Activated naive CD4-positive, alpha-beta T cell treated with anti-CD3 and anti-CD28 coated beads for 36 hours (primary cell): ENCODE measurements at places on chromosomes 16 and 17. TPM values are rescaled to one million over a fixed set of nuclear protein-coding genes. Genes with fewer than 3 reads are reported as not detected.

TBC1D3I gene
- total RNA-seq, result not detected

DNA sequence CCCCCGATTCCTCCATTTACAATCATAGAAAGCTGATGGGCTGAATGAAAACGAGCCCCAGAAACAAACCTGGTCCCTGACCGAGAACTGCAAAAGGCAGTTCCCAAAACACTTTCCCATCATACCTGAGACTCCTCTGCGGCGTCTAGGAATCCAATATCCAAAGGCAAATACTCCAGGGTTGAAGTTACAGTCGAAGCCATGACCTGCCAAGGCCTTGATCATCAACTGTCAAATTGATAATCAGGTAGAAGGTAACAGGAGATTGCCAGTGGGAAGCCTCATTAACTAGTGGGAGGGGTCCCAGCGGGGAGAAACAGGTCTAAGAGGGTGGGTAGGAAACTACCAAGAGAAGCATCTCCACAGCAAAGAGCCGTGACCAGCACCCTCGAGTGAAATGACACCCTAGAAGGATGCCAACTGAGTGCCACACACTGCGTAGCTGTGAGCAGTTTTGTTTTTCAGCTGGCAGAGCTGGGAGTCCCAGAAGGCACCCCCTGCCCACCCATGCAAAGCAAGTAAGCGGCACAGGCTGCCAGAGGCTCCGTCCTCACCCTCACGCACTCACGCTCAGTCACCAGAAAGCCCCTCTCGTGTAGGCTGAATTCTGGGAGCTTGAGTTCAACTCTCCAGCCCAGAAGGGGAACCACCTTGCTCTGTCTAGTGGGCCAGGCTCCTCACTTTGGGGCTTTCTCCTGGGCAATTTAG is 146.1 kb downstream of the GAS7 start:
- no peak for DNase-seq
- no peak overlapping the region for H3K27ac ChIP-seq
- H3K4me1 ChIP-seq, result no peaks in the 10 kb centered on the region
- H3K27me3 ChIP-seq, result no peaks in the 10 kb centered on the region

DNA sequence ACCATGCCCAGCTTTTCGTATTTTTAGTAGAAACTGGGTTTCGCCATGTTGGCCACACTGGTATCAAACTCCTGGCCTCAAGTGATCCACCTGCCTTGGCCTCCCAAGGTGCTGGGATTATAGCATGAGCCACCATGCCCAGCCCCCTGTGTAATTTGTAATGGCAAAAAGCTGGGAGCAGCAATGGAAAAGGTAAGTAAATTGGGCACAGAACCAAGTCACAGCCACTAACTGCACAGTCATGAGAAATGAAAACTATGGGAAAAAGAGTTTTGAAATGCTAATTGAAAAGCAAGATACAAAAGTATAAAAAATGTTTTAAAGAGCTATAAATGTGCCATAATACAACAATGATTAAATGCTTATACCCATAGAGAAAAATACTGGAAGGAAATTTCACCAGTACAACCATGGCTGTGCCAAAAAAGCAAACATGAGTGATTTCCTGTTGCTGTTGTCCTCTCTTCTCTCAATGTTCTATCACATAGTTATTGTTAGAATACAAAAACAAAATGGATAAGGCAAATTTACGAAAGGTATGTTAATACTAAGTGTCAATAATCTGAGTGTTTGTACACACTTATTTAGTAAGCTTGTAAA is 6.2 kb downstream of the NTAN1 start:
- H3K27ac ChIP-seq, result no peak overlapping the region
- H3K4me1 ChIP-seq, result peaks cover 14% of the 10 kb centered on the region
- no peak for DNase-seq
- no peaks in the 10 kb centered on the region for H3K27me3 ChIP-seq

YPEL3 gene
- total RNA-seq, result 27.3 TPM

BCL6B gene
- total RNA-seq, result 0.74 TPM

GRCh38 chr16:70804153-70804733 is 3.3 kb upstream of the VAC14 start:
- DNase-seq, result no peak
- no peak overlapping the region for H3K27ac ChIP-seq
- H3K27me3 ChIP-seq, result peaks cover 4% of the 10 kb centered on the region
- H3K4me1 ChIP-seq, result peaks cover 11% of the 10 kb centered on the region
- no peaks in the 10 kb centered on the region for H3K36me3 ChIP-seq
- H3K4me3 ChIP-seq, result no peak overlapping the region

DNA sequence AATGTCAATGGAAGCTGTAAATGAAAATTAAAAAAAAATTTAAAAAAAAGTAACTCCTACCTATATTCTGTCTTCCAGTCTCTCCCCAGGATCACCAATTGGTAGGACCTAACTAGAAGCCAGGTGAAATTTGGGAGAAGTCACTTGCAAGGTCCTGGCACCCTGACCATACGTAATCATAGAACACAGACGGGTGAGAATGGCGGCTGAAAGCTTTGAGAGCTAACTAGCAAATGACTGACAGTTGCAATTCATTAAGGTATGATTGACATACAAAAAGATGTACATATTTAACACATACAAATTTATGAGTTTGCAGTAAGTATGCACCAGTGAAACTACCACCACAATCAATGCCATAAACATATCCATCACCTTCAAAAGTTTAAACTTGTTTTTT is 372.7 kb upstream of the PSMD7 start:
- no peak overlapping the region for H3K27ac ChIP-seq
- H3K27me3 ChIP-seq, result peaks cover 2% of the 10 kb centered on the region
- H3K4me3 ChIP-seq, result no peak overlapping the region
- H3K4me1 ChIP-seq, result no peaks in the 10 kb centered on the region
- no peaks in the 10 kb centered on the region for H3K36me3 ChIP-seq
- no peak for DNase-seq

DNA sequence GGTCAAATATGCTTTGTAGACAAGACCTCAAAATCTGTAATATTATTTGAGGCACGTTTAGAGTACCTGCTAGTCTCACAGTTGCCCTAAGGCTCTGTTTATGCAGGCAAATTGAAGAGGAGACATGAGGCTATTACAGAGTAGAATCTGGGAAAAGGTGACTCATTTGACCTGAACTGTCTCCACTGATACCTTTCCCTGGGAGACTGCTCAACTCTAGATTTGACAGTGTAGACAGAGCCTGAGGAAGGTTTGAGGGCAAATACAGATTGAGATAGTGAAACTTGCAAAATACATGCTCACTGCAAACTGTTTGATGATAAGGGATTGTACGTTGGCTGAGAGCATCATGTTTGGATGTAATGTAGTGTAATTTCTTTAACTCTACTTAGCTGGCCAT is 1266.6 kb upstream of the CDH8 start:
- no peak overlapping the region for H3K4me3 ChIP-seq
- H3K36me3 ChIP-seq, result no peaks in the 10 kb centered on the region
- no peak overlapping the region for H3K27ac ChIP-seq
- DNase-seq, result no peak
- H3K27me3 ChIP-seq, result no peaks in the 10 kb centered on the region
- no peaks in the 10 kb centered on the region for H3K4me1 ChIP-seq

- no peak for DNase-seq
- no peak overlapping the region for H3K27ac ChIP-seq
- H3K4me1 ChIP-seq, result no peaks in the 10 kb centered on the region
- peaks cover 8% of the 10 kb centered on the region for H3K36me3 ChIP-seq
- H3K4me3 ChIP-seq, result no peak overlapping the region
Observed at GRCh38 chr17:16328997-16329396, 24.3 kb downstream of the CENPV start.

DNA sequence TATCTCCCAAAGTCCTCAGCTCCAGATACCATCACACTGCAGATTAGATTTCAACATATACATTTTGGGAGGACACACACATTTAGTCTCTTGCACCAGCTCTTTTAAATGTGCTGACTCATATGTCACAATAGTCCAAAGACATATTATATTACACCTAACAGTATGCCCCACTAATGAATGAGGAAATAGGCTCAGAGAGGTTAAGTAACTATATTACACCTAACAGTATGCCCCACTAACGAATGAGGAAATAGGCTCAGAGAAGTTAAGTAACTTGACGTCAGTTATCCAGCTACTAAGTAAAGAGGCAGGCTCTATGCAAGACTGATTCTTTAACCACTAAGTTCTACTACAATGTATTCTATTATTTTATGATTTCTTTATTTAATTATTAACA is 9.7 kb downstream of the IRX6 start:
- H3K27me3 ChIP-seq, result peaks cover 50% of the 10 kb centered on the region
- H3K36me3 ChIP-seq, result no peaks in the 10 kb centered on the region
- DNase-seq, result no peak
